Osteocyte (in vitro differentiated cells): ENCODE measurements at places on chromosomes 3 and 15. TPM values are rescaled to one million over a fixed set of nuclear protein-coding genes. Genes with fewer than 3 reads are reported as not detected.
A peak's percentile ranks its signal among the peaks of the same experiment; 100 is the strongest.

DNA sequence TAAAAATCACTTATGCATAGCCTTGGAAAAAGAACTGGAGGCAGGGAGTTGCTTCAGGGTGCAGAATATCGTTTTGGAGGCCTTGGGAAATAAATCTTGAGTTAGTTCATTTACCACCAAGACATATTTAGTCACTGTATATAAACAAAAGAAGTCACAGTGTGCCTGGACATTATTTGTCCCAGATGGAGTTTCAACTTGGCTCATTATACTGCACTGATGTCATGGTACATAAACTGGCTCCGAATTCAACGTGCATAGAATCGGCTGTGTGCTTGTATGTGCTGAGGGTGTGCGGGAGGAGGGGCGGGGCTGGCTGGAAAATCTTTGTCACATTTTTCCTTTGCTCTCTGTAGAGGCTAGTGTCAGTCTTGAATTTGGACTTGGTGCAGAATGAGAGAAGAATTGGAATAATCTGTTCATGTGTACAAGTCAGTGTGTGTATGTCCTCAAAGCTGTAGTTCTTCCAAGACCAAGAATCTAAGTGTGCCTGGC is 86.6 kb downstream of the FNDC3B start:
- H3K27me3 ChIP-seq: no peaks in the 10 kb centered on the region
- peak overlapping the region; percentile 84 for H3K27ac ChIP-seq
- peaks cover 59% of the 10 kb centered on the region for H3K4me1 ChIP-seq
- DNase-seq: no peak
- H3K36me3 ChIP-seq: peaks cover 44% of the 10 kb centered on the region

GRCh38 chr15:100570735-100571313 is 31.2 kb downstream of the LINS1 start:
- no peak overlapping the region for H3K4me3 ChIP-seq
- H3K27ac ChIP-seq: no peak overlapping the region
- DNase-seq: no peak

GRCh38 chr3:14831916-14832450 is 13.2 kb downstream of the FGD5 start:
- peaks cover 43% of the 10 kb centered on the region for H3K27me3 ChIP-seq
- no peaks in the 10 kb centered on the region for H3K36me3 ChIP-seq
- DNase-seq: no peak

DNA sequence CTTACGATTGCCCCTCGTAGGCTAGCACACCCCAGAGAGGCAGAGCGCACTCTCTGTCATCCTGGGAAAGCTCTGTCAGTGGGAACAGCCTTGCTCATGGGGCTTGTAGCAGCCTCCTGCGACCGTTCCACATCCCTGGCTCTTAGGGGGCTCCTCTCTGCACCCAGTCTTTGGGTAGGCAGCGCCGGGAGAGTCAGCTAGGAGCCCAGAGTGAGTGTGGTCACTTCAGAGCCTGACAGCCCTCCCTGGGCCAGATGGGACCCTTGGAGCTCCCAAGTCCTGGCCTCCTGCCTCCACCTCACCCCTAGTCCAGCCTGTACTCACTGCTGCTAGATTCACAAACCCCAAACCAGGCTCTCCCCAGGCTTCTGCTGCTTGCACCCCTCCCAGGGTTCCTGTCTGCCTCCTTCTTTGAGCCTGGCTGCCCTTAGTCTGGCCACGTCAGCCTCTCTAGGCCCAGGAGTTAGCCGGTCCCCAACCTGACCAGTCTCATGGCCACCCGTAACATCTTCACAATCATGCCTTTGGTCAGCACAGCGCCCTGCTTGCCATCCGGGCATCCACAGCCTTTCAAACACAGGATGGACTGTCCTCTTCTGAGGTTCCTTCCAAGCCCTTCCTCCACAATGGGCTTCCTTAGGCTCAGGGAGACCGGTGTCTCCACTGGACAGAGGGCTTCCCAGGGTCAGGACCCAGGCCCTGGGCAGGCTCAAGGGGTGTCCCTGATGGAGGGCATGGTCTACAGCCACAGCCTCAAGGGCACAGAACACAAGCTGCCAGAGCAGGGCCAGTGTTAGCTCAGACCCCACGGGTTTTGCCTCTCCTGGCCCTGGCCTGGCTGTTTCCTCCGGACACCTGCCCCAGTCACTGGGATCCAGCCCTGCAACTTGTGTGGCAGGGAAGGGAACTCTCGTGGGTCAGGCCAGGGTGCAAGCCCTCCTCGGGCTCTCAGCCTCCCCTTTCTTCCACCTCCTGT is 4.6 kb downstream of the ACSBG1 start:
- H3K4me1 ChIP-seq: peaks cover 2% of the 10 kb centered on the region
- no peaks in the 10 kb centered on the region for H3K36me3 ChIP-seq
- no peak overlapping the region for H3K27ac ChIP-seq
- peaks cover 25% of the 10 kb centered on the region for H3K27me3 ChIP-seq
- DNase-seq: no peak

GRCh38 chr15:95375281-95375680 is 955.2 kb upstream of the NR2F2 start:
- peaks cover 13% of the 10 kb centered on the region for H3K4me1 ChIP-seq
- H3K36me3 ChIP-seq: no peaks in the 10 kb centered on the region
- no peak overlapping the region for H3K27ac ChIP-seq
- no peak for DNase-seq

GRCh38 chr3:120355486-120355885 is 6.3 kb upstream of the LRRC58 start:
- H3K36me3 ChIP-seq: no peaks in the 10 kb centered on the region
- DNase-seq: no peak
- H3K4me3 ChIP-seq: no peak overlapping the region

- H3K4me3 ChIP-seq: no peak overlapping the region
- H3K27ac ChIP-seq: no peak overlapping the region
- H3K36me3 ChIP-seq: no peaks in the 10 kb centered on the region
- DNase-seq: no peak
- H3K27me3 ChIP-seq: peaks cover 51% of the 10 kb centered on the region
- no peaks in the 10 kb centered on the region for H3K4me1 ChIP-seq
Observed at GRCh38 chr15:62382046-62382445, 217.0 kb upstream of the C2CD4B start.

GRCh38 chr15:80923668-80924067 is 66.0 kb downstream of the MESD start:
- no peaks in the 10 kb centered on the region for H3K27me3 ChIP-seq
- H3K27ac ChIP-seq: peak overlapping the region; percentile 10
- no peak overlapping the region for H3K4me3 ChIP-seq

DNA sequence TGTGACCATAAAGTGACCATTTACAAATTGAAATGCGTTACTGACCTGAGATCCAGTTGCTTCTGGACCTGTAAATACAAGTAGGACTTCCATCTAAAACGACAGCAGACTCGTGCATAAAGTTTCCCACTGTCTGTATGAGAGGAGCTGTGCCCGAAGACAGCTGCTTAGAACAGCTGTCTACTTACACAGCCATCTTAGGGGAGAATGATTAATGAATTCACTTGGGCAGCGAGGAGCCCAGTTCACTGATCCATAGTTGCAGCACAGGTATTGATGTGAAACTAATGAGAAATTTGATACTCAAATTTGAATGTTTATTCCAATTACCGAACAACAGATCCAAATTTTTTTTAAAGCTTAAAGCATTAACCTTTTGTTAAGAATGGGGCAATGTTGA is 748.1 kb downstream of the NR2F2 start:
- no peaks in the 10 kb centered on the region for H3K4me1 ChIP-seq
- H3K27me3 ChIP-seq: no peaks in the 10 kb centered on the region
- no peak for DNase-seq
- H3K4me3 ChIP-seq: no peak overlapping the region

DNA sequence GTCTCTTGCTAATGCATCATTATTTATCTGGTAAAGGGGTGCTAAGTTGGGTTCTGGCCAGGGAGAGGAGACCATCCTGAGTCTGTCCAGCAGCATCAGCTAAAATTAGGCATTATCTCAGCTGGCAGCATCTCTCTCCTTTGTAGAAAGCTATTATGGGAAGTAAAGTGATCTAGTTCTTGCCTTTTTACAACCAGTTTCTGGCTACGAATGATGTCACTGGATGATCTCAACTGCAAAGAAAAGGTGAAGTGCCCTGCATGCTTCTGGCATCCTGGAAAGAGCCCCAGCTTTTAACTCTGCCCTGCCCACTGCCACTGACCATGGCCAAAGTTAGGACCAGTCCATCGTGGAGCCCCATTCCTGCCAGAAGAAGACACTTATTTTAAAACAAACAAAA is 37.1 kb upstream of the IL12A start:
- H3K4me1 ChIP-seq: no peaks in the 10 kb centered on the region
- no peak overlapping the region for H3K4me3 ChIP-seq
- H3K27ac ChIP-seq: no peak overlapping the region
- H3K27me3 ChIP-seq: no peaks in the 10 kb centered on the region
- DNase-seq: no peak

DNA sequence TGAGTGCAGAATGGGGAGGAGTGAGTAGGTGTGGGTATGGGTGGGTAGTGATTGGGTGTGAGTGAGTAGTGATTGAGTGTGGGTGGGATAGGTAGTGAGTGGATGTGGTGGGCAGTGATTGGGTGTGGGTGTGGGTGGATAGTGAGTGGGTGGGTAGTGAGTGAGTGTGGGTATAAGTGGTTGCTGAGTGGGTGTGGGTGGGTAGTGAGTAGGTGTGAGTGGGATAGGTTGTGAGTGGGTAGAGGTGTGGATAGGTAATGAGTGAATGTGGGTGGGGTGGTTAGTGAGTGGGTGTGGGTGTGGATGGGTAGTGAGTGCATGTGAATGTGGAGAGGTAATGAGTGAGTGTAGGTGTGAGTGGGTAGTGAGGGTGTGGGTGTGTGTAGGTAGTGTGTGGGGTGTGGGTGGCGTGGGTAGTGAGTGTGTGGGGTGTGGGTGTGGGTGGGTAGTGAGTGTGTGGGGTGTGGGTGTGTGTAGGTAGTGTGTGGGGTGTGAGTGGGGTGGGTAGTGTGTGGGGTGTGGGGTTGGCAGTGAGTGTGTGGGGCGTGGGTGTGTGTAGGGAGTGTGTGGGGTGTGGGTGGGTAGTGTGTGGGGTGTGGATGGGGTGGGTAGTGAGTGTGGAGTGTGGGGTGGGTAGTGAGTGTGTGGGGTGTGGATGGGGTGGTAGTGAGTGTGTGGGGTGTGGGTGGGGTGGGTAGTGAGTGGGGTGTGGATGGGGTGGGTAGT is 5.3 kb downstream of the MINAR1 start:
- DNase-seq: no peak
- peaks cover 44% of the 10 kb centered on the region for H3K27me3 ChIP-seq
- H3K27ac ChIP-seq: no peak overlapping the region
- H3K4me3 ChIP-seq: no peak overlapping the region
- H3K4me1 ChIP-seq: peaks cover 4% of the 10 kb centered on the region

DNA sequence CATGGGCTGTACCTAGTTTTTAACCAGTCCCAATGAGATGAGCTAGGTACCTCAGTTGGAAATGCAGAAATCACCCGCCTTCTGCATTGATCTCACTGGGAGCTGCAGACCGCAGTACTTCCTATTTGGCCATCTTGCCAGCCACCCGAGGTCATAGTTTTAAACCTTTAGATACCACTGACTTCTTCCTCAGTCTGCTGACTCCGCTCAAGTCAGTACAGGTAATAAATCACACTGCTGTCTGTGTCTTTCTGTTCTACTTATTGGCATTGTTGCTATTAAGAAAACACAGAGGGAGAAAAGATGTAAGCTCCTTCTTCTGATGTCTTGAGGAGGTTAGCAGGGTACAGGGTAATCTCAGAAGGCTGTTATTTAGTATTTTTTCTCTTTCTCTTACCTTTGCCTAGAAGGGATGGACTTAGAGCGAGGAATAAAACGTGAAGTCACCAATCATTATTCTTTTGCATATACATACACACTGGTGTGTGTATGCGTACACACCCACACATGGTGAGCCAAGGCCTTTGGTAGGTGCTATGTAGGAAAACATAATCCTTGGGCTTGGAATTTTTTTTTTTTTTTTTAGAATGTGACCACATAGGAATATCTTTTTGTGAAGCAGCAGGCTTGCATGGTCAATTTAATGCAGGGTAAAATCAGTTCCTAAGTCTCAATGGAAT is 197.2 kb downstream of the EDEM1 start:
- DNase-seq: no peak
- no peaks in the 10 kb centered on the region for H3K36me3 ChIP-seq
- H3K27ac ChIP-seq: no peak overlapping the region
- H3K27me3 ChIP-seq: no peaks in the 10 kb centered on the region
- H3K4me1 ChIP-seq: no peaks in the 10 kb centered on the region

DNA sequence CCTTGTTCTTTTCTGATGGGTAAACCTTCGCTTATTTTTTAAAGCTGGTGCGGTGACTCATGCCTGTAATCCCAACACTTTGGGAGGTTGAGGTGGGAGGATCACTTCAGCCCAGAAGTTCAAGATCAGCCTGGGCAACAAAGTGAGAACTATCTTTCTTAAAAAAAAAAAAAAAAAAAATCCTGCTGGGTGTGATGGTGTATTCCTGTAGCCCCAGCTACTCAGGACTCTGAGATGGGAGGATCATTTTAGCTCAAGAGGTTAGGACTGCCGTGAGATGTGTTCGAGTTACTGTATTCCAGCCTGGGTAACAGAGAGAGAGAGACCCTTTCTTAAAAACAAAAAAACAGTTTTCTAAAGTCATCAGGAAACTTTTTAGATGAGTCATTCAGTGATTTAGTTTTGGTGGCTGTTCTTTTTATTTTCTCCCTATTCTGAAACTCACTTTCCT is 37.7 kb downstream of the SLMAP start:
- no peak overlapping the region for H3K4me3 ChIP-seq
- H3K4me1 ChIP-seq: peaks cover 20% of the 10 kb centered on the region
- peak overlapping the region; percentile 65 for H3K27ac ChIP-seq
- H3K36me3 ChIP-seq: no peaks in the 10 kb centered on the region
- no peak for DNase-seq
- no peaks in the 10 kb centered on the region for H3K27me3 ChIP-seq

DNA sequence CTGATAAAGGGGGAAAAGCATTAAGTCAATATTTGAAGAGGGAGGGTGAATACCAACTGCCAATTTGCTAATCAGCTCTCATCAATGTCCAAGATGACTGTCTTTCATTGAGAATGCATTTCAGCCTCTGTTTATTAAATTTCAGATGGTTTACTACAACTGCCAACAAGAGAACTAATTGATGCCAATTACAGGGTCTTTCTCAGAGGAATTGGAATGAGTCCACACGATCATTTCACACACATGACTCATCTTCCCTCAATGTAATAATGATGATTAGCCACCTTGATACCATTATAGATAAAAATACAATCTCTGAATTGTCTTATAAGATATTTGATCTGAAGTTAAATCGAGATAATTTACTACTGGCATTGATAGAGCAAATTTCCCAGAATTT is 1274.4 kb downstream of the ROBO2 start:
- H3K27me3 ChIP-seq: peaks cover 3% of the 10 kb centered on the region
- no peak overlapping the region for H3K4me3 ChIP-seq
- no peaks in the 10 kb centered on the region for H3K4me1 ChIP-seq
- DNase-seq: no peak
- H3K27ac ChIP-seq: no peak overlapping the region

The SLC9C1 gene
- total RNA-seq: not detected in 2 replicates

The ATP1B3 gene
- total RNA-seq: 139 and 152 TPM in 2 replicates

The ERICH6 gene
- total RNA-seq: 0.83 TPM in 1 of 2 replicates, not detected in the other

The TNFSF10 gene
- not detected in 2 replicates for total RNA-seq

The DLL4 gene
- total RNA-seq: 0.39 and 0.54 TPM in 2 replicates

The DPPA4 gene
- total RNA-seq: 0.75 and 1.8 TPM in 2 replicates

The PTPRG gene
- total RNA-seq: 48.1 and 51.5 TPM in 2 replicates
